ENCODE measurements at places on chromosomes 11 and 22. TPM values are rescaled to one million over a fixed set of nuclear protein-coding genes. Genes with fewer than 3 reads are reported as not detected.

BIRC2 gene
- 17.3 TPM for polyA plus RNA-seq

PDE3B gene
- 1.2 TPM for polyA plus RNA-seq

NXPE1 gene
- not detected for polyA plus RNA-seq

PDE2A gene
- 14.1 TPM for polyA plus RNA-seq

GAS2 gene
- polyA plus RNA-seq: 1.6 TPM

DGAT2 gene
- polyA plus RNA-seq: 2.4 TPM

GRAP2 gene
- polyA plus RNA-seq: 2.6 TPM

NXPE4 gene
- polyA plus RNA-seq: not detected

DEFB131B gene
- not detected for polyA plus RNA-seq

MMP7 gene
- not detected for polyA plus RNA-seq

LRRC56 gene
- 2.9 TPM for polyA plus RNA-seq

ALDH3B1 gene
- 13.3 TPM for polyA plus RNA-seq

C11orf52 gene
- polyA plus RNA-seq: 35.0 TPM

CHST1 gene
- 1.7 TPM for polyA plus RNA-seq

Measured in stomach (tissue), 19 donors.